PC-9 (cell line): ENCODE measurements at places on chromosomes 4 and X.

- no peak for DNase-seq
Measured at GRCh38 chr4:100848841-100849240, 331.0 kb upstream of the EMCN start.

- DNase-seq = no peak
Measured at GRCh38 chr4:82957045-82957444, 53.6 kb downstream of the LIN54 start.

GRCh38 chr4:143391895-143392294 is 55.2 kb downstream of the GAB1 start:
- DNase-seq = no peak

- DNase-seq = no peak
Measured at GRCh38 chr4:22493523-22493922, 22.3 kb downstream of the ADGRA3 start.

GRCh38 chr4:8901335-8901734 is 29.7 kb upstream of the HMX1 start:
- DNase-seq = no peak

GRCh38 chr4:78565971-78566372 is 14.4 kb downstream of the ANXA3 start:
- peak; percentile 42 for DNase-seq

GRCh38 chrX:48937054-48937907 is 18.5 kb upstream of the PIM2 start:
- no peak for DNase-seq

DNA sequence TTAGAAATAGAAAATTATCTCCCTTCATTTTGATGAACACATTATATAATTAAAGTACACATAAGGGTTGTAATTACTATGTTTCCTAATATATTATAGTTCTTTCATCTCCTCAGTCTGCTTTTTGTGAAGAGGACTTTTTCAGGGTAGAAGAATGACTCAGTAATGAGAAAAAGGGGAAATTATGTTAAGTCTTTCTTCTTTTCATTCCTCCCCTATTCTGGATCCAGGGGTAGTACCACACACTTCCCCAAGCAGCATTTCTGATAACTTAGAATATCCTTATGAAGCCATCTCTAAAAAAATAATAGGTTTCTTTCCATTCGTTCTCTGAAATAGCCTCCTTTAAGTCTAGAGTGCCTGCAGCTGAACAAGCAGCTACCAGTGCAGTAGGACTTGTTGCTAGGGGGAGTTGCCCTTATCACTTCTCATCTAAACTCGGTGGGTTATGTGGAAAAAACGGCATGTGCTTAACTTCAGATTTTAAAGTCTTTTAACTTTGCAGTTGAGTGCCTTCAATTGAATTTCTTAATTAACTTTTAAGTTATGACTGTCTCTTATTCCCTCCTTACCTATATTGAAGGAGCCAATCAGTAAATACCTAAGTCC is 184.8 kb downstream of the ARHGAP24 start:
- DNase-seq = no peak

- DNase-seq = no peak
Measured at GRCh38 chr4:97912156-97912555, 231.1 kb downstream of the STPG2 start.

DNA sequence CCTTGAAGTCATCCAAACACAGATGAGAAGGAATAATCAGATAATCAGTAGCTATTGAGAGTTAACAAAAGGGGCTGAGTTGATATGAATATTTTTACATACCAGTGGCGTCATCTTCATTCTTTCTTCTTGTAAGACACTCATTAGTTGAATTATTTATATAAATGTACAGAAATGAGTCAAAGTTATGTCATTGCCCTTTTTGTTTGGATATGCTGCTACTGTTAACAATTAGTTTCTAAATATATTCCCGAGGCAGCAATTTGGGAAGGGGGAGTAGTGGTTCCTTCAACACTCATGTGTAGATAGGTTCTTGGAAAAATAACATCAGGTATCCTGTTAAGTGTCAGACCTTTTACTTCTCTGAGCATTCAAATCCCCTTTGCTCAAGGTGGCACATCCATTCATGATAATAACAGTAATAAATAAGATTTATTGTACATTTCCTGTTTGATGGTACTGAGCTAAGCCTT is 436.6 kb downstream of the SPRY1 start:
- no peak for DNase-seq

DNA sequence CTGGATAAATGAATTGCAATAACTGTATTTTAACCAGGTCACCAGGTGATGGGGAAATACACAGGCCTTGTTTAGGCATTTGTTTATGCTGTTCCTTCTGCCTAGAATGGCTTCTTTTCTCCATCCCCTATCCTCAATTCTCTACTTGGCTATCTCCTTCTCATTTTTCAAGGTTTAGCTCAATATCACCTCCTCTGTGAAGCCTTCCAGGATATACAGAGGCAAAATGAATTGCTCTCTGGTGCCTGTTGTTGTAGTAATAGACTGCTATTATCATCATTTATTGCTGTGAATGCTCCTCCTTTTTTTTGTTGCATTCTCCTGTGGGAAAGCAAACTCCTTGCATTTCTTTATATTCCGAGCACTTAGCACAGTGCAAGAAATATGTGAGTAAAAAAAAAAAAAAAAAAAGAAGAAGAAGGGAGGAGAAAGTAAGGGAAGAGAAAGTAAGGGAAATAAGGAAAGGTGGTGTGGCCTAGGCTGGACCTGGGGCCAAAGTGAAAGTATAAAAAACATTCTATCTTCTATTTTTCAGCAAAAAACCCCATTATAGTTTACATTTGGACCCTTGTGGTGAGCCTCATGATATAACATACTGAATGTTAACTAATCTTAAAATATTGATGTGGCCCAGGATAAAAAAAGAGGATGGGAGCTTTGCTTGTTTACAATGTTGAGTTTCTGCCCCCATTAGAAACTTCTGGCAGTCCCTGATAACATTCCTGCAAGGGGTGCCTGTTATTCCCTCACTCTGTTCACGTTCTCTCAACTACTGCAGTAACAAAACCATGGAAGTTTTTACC is 6.3 kb upstream of the STK26 start:
- no peak for DNase-seq

GRCh38 chr4:110886270-110886669 is 263.4 kb upstream of the PITX2 start:
- no peak for DNase-seq

GRCh38 chr4:55491486-55491885 is 55.2 kb downstream of the CLOCK start:
- DNase-seq = no peak

- DNase-seq = no peak
Measured at GRCh38 chr4:108117418-108118182, 51.1 kb downstream of the LEF1 start.

DNA sequence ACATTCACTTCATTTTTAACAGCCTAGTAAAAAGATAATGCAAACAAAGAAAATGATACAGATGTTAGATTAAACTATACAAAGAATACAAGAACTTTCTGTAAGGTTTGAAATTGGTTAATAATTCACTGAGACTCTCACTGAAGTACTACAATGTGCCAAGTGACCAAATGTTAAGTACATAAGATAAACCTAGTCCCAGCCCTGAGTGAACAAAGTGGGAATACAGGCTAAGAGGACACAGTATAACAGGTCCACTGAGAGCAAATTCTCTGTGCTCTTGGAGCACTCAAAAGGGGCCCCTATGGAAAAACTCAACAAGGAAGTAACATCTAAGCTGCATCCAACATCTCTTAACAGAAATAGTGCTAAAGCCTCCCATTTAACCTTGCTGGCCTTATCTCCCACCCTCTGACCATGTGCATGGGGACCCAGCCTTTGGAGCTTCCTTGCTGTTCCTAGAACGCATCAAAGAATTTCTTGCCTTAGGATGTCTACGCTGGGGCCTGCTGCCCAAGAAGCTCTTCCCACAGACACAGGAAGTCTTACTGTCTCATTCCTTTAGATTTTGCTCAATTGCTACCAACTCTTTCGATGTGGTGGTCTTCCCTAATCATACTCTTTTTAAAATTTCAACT is 113.4 kb downstream of the ZAR1 start:
- no peak for DNase-seq

- DNase-seq = no peak
Measured at GRCh38 chrX:137032341-137032694, 1.5 kb downstream of the GPR101 start.

DNA sequence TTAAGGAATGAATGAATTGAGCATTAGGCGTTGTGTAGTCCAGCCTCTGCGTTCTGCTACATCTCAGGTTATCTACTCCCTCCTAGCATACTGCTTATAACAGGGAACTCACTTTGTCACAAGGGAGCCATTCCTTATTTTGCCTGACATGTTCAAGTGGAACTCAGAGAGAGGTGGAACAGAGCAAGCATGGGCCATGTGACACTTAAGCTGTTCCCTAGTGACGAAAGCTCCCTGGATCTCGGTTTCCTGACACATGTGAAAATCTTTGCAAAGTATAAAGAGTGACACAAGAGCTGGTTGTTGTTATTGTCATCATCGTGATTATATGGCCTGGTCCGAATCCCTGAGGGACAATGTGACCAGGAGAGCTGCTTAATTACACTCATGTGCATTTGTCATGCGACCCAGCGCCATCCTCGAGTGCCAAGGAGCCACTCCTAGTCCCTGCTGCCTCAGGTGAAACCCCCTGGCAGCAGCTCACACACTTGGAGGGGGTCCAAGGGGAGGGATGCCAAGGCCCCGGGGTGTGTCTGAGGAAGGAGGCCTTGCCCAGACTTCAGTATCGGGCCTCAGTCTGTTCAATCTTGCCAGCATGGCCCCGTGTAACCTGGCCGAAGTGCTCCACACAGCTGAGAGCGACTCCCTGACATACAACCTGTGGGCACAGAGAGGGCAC is 98.5 kb upstream of the MAP3K15 start:
- DNase-seq = no peak

- DNase-seq = peak; percentile 42
Measured at GRCh38 chrX:16436348-16437188, 213.4 kb upstream of the S100G start.

DNA sequence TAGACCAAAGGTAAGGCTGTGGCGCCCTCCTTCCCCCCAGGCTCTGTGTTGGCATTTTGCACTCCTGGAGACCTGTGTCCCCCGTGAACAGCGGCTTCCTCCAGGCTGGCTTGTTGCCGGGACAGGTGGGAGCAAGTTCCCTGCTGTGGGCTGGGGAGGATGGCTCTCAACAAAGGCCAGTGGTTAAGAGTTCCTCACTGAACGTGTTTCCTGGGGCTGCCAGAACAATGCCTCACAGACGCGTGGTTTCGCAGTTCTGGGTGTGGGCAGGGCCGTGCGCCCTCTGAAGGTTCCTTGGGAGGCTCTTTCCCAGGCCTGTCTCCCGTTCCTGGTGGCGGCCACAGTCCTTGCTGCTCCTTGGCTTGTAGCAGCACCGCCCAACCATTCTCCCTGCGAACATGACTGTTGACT is 33.4 kb downstream of the NELFA start:
- DNase-seq = no peak

- no peak for DNase-seq
Measured at GRCh38 chrX:9578083-9578779, 113.4 kb downstream of the TBL1X start.

DNA sequence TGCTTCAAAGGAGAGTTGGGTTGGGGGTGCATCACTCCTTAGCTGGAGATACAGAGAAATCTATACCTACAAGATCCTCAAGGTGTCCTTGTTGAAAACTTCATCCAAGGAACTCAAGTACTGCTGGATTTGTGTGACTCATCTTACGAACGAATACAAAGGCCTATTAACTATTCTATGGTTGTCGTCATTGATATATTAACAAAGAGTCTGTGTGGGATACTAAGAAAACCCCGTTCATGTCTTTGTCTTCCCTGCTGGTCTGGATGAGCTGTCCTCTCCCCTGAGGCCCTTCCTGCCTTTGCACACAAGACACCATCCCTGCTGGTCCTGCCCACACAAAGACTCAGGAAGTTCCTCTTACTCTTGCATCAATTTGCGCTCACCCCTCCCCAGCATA is 54.9 kb upstream of the IRF2 start:
- DNase-seq = no peak

GRCh38 chr4:182628544-182628943 is 288.6 kb downstream of the DCTD start:
- DNase-seq = no peak

- DNase-seq = no peak
Measured at GRCh38 chrX:152537373-152537772, 86.3 kb upstream of the GABRA3 start.

DNA sequence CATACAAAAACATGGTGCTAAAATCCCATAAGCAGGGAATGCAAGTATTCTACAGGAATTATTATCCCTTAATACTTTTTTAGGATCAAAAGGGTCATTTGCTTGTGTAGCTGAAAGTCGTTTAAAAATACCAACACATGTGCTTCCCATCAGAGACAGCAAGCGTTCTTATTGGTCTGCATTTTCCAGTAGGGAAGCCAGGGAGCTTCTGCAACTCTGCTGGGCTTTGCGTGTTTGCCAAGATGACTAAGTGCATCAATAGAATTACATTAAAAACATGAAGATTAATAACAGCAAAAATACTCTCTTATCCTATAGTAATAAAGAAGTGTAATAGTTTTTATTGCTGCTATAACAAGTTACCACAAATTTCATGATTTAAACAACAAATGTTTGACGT is 111.2 kb downstream of the QDPR start:
- no peak for DNase-seq

DNA sequence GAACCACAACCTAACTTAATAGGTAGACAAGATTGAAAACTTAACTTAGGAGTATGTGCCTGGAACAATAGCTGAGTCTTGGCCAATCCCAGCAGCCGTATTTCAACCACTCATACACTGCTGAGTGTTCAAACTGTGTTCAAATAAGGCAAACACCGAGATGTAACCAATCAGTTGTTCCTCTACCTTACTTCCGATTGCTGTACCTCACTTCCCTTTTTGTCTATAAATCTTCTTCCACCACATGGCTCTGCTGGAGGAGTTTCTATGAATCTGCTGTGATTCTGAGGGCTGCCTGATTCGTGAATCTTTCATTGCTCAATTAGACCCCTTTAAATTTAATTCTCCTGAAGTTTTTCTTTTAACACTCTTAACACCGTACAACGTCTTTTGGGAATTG is 108.0 kb downstream of the ANAPC4 start:
- DNase-seq = no peak

DNA sequence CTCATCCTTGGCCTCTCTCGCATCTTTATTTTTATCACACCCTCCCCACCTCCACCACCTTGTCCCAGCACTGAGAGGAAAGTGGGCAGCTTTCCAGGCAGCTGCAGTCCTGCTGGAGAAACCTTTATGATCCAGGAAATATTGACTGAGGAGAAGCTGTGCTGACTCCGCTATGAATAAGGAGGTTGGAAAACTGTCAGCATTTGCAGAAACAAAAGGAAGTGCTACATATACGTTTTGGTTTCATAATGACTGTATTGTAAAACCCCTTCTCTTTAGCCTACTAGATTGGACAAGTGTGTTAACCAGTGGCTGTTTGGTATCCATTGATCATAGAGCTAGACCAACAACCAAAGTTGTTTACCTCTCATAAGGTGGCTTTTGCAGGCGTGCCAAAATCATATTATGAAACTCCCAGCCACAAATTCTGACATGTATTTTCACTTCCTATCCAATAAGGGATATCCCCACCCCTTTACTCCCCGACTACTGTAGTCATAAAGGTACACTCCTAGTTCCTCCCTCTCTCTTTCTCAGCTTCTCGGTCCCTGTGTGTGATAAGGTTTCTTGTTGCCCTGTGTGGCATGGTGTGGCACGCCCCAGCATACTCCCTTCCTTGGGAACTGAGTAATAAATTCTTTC is 88.4 kb downstream of the GPR143 start:
- no peak for DNase-seq
